EL (cell line): ENCODE measurements at places on chromosomes 5 and 9.

GRCh38 chr5:73709536-73710129 lies 83.6 kb downstream of the ARHGEF28 start:
- DNase-seq, result peak; percentile 76

DNA sequence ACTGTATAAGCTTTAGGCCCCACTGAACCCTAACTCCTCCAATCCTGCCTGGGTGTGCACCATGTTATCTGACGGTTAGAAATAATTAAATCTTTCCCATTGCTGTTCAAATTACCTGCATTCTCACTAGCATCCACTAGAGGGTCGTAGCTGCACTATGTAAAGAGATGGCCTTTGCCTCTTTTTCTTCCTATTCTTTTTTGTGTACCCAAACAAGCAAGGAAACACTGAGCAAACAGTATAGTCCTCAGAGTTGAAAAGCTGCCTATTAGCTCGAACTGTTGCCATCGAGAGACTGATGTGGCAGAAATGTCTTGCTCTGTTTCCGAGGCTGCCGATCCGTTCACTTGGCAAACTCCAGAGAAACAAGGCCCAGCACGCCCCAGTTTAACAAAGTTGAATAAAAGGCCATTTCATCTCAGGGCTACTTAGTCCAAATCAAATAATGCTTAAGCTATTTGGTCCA lies 163.8 kb upstream of the TRPM3 start:
- DNase-seq, result peak; percentile 59

DNA sequence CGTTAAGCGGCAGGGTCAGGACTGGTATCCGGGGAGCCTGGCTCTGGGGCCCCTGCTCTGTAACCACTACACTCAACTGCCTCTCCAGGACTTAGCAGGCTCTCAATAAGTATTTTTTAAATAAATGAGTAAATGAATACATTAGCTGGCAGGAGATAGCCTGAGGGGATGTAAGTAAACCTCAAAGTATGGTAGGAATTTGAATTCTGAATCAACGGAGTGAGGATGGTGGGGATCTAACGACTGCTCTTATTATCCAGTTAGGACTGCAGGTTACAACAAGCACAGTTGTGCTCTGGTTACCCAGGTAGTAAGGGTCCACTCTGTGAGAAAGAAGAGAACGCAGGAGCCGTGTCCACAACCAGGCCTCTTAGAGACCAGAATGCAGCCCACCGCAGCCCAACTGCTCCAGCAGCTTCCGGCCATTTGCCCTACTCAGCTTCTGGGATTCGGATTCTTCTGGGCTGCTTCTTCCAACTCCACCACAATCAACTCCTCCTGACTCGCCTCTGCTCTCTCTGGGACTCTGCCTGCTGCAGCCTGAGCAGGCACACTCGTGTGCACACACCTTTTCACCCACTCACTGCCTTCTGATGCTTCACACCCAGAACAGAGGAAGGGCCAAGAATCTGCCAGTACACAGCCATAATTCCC lies 52.6 kb downstream of the MED27 start:
- DNase-seq, result peak; percentile 93

GRCh38 chr9:133527444-133527920 lies 2.7 kb upstream of the MYMK start:
- no peak for DNase-seq

- DNase-seq, result no peak
Measured at GRCh38 chr5:124554746-124555578, 191.5 kb downstream of the ZNF608 start.

GRCh38 chr9:122327175-122327574 lies 43.6 kb upstream of the PTGS1 start:
- no peak for DNase-seq

DNA sequence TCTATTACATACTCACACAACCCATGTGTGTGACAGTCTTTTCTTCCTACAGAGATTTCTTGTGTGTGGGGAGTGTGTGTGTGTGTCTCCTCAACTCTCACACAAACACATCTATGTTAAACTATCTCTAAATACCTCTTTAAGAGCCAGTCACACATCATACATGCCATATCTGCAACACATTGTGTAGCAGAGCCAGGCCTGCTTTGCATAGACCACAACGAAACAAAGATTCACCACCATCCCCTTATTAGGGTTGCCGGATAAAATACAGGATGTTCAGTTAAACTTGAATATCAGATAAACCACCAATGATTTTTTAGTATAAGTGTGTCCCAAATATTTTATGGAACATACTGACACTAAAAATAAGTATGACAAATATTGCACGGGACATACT lies 2.3 kb downstream of the FAM170A start:
- DNase-seq, result no peak

- no peak for DNase-seq
Measured at GRCh38 chr9:134267881-134268724, 58.2 kb upstream of the RXRA start.

DNA sequence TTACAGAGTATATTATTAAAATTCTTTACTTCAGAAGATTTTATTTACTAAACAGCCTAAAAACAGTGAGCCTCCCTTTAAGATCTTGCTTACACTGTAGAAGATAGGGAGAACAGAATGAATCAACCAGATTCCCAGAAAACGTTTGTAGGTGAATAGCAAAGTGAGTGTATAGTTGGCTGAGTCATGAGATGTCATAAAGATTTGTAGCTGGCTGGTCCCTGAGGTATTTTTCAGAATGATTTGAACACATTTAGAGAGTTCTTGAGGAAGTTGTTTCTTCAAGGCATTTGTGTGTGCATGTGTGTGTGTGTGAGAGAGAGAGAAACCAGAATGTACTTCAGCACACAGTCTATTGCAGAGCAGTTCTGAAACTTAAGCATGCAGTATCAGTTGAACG lies 159.4 kb upstream of the PRR16 start:
- DNase-seq, result peak; percentile 81

DNA sequence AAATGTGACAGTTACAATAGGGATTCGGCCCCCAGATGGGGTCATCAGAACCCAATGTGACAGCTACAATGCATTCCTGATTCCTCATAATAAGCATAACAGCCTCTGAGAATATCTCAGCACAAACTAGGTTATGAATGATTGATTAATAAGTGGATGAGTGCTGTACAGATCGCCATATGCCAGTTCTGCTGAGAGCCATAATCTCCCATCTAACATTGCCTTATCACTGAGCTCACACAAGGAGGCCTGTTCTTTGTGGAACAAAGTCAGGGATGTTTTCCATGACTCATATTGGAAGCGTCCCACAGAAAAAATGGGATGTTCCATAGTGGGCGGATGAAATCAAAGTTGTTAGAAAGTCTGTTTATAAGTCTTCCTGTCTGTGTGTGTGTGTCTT lies 89.6 kb downstream of the KIF4B start:
- DNase-seq, result peak; percentile 38

DNA sequence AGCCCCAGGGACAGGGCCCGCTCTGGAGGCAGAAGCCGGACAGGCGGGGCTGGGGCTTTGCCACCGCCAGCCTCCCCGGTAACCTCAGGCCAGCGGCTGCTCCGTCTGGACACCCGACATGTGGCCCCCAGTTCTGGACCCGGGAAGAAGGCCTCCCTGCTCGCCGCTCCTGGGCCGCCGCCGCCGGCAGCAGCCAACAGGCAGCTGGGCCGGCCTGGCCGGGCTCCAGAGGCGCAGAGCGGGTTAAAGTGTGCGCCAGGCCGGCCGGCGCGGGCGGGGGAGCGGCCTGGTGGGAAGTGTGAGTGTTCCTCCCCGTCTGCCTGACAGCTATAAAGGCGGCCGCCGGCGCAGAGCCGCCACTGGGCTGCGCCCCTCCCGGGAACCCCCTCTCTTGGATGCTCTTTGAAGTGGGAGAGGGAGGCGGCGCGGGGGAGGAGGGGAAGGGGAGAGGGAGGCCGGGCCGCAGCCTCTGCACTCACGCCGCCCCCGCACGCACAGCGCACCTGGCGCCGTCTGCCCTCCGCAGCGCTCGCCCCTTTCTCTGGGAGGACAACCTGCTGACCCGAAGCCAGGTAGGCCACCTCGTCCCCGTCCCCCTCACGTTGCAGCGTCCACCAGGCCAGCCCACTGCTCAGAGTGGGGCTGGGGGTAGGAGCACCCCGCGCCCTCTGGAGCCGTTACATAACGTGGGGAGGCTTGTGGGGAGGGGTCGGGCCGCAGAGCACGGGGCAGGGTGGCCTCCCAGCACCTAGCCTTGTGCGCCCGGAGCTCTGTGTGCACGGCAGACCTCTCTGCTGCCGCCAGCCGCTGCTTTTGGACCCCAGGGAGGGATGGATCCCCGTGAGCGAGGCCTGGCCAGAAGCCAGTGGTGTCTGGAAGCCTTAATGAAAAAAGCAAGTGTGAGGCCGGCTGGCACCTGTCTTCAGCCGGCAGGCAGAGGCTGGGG lies at the start of gene ADAMTSL2:
Gene ADAMTSL2, plus strand, starts transcription at position 359 of the 946 bp plus-strand sequence. CDS start 2,009 bp downstream, outside the sequence.
- peak; percentile 55 for DNase-seq

- peak; percentile 58 for DNase-seq
Measured at GRCh38 chr5:97854871-97855762, 672.1 kb upstream of the RIOK2 start.

DNA sequence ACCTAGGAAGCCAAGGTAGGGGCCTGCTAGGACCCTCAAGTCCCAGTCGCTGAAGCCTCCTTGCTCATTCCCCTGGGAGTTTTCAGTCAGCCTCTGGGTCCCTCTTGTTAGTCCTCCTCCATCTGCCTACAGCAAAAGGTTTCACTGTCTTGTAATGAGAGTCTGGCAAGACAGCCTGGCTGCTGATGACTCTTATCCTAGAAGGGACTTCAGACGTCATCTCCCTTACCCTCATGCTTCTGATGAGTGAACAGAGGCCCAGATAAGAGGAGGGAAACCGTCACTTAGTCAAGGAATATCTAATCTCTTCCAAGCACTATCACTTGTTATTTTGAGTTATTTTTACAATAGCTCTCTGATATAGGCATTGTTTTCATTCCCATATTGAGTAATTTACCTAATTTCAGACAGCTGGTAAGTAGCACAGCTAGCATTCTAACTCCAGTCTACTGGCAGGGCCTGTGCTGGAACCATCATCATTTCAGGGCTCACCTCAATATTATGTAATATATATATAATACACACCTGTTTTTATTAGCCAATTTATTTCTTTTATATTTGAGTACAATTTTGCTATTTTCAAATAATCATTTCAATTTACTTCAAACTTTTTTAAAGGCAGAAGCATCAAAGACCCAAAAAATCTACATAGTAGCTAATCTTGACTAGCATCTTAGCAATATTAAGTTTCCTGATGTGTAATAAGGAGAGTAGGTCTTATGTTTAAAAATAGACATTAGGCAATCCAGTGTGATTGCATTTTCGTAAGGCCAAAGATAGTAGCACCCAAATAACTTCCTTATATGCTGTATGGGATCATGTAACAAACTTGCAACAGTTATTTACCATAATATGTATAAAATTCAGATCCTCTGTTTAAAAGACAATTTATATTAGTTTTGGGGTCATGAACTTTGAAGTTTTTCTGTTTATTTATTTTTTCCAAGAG lies 7.9 kb downstream of the CMYA5 start:
- no peak for DNase-seq

- DNase-seq, result no peak
Measured at GRCh38 chr5:119996128-119996527, 366.8 kb downstream of the FAM170A start.

DNA sequence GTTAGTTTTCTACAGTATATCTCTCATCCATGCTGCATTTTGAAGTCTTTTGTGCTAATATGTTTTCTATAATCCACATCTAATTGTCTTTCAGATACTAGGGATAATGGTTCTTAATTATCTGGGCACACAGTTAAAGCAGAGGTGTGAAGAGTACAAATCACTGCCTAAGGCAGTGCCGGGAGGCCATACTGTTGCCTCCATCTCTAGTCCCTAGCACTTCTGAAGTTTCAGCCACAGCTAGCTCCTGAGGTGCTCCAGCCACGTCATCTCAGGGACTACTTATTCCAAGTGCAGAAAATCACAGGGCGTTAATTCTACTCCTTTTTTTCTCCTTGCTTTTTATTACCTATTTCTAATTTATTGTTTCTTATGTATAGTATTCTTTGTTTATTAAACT lies 760.0 kb upstream of the FAM174A start:
- no peak for DNase-seq

- no peak for DNase-seq
Measured at GRCh38 chr5:82938901-82939725, 138.1 kb downstream of the TMEM167A start.

DNA sequence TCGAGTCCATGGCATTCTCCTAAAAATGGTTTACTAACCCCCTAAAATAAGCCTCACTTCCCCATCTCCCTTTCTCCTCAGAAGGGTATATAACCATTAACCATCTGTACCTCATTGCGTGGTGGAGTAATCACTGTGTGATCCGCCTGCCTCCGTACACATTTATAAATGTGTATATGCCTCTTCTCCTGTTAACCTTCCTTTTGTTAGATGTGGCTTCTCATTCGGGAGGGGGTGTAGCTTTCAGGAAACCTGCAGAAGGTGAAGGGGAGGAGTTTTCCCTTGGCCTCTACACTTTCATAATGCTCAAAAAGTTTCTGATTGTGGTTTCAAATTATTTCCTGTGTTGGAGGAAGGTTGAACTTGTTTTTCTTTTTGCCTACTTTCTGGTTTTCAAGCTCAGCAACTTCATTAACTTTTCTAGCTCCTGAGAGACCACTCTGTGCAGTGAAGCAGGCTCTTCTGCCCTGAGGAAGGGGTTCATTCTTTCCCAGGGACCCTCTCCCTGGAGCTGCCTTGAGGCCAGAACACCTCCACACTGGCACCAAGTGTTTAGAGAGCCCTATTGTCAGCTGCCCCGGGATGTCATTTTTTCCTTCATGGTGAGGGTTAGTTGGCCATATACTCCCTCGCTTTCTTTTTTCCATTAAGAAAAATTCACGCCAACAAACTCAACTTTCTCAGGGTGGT lies 46.9 kb downstream of the RASGRF2 start:
- DNase-seq, result no peak

GRCh38 chr5:103474677-103475076 lies 87.9 kb downstream of the NUDT12 start:
- no peak for DNase-seq

- DNase-seq, result no peak
Measured at GRCh38 chr5:154042766-154043165, 4.0 kb downstream of the MFAP3 start.

- DNase-seq, result no peak
Measured at GRCh38 chr5:54296386-54296785, 14.0 kb downstream of the ARL15 start.

GRCh38 chr9:30757723-30758122 lies 1626.7 kb upstream of the ACO1 start:
- DNase-seq, result no peak

DNA sequence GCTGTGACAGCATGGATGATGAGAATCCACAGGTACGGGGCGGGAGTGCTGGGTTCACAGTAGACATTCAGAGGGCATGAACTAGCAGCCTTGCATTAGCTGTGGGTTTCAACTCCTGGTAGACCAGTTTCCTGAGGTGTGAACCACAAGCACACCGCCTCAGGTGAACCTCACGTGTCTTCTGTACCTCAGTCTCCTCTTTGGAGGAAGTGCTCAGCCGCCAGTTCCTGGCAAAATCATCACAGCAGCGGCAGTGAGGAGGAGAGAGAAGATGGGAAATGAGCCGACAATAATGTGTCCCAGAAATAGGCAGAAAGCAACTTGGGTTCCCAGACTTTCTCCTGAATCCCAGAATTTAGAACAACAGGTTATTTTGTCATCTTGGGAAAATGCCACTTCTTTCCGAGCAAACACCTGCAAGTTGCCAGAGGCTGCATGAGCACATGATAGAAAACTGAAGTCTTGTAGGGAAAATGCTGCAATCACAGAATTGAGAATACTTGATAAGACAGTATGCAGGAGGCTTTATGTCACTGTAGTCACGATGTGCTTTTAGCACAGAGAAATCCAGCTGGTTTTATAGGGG lies 258.5 kb downstream of the AOPEP start:
- DNase-seq, result no peak

- DNase-seq, result no peak
Measured at GRCh38 chr5:175222621-175223020, 221.4 kb downstream of the DRD1 start.
